Hematopoietic multipotent progenitor cell treated with erythropoietin and hydrocortisone succinate and interleukin-3 and kit ligand, for 4 days (in vitro differentiated cells): ENCODE measurements at places on chromosomes 3 and 15.
A peak's percentile ranks its signal among the peaks of the same experiment; 100 is the strongest.

DNA sequence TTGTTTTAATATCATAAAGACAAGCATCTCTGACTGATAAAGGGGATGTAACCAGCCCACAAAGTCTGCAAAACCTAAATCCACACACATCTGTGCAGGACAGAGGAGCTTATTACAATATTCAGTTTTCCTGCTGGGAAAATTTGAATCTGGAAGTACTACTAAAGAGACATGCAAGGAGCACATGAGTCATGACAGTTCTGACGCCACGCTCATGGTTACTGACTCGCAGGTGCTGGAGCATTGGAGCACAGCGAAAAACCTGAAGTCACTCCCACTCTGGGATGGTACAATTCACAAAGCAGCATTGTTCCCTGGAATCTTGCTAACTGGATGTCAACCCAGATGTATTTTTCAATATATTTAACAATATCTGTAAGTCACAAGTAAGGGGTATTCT lies 7.6 kb upstream of the ISL2 start:
- DNase-seq, result no peak

GRCh38 chr3:158820521-158820920 lies 18.7 kb downstream of the MFSD1 start:
- DNase-seq, result no peak

GRCh38 chr3:65497236-65497635 lies 541.5 kb downstream of the MAGI1 start:
- DNase-seq, result no peak

- peak; percentile 46 for DNase-seq
These were observed 177.5 kb upstream of the ICE2 start for GRCh38 chr15:60656481-60656880.

DNA sequence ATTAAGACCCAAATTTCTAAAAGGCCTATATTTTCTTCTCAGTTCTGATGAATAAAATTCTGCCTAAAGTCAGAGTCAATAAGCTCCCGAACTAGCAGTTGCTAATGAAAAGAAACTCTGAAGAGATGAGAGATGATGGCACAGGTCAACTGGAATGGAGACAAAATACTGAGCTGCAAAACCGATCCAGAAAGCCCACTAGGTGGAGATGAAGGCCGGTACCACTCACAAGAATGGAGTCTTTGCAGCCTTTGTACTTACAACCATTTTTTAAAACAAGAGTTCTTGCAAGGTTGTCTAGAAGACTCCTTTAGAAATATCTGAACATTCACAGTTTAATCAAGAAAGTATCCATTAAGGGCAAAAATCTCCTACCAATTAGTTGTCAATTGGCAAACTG lies 119.9 kb upstream of the TJP1 start:
- DNase-seq, result peak; percentile 9

DNA sequence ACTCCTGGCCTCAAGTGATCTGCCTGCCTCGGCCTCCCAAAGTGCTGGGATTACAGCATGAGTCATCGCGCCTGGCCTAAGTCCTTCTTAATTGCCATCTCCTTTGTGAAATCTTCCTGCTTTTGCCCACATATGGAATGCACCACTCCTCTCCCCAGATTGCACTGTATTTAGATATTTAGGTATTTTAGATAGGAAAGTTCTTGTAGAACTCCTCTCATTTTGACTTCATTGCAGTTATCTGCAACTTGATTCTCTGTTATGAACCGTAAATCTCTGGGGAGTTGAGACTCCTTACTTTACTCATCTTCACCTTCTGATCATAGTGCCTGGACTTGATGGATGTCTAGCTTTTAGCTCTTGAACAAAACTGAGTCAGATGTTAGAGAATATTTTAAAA lies 150.7 kb downstream of the AKAP13 start:
- no peak for DNase-seq

DNA sequence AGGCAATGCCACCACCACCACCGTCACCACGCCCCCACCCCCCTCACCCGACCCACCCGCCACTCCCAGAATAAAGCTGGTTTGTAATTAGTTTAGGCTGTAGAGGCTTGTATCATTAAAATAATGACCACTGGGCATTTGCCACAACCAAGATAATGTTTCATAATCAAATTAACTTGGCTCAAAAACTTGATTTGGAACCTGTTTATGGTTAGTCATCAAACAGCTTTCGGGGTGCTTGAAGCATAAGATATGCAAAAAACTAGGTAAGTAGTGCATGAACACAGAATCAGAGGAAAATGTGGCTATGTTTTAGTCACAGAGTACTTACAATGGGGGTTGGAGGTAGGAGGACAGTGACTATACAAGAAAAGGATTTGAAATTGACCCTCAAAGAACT lies 115.1 kb downstream of the FHIT start:
- DNase-seq, result no peak

- DNase-seq, result no peak
These were observed 51.7 kb downstream of the PLS1 start for GRCh38 chr3:142647856-142648255.

DNA sequence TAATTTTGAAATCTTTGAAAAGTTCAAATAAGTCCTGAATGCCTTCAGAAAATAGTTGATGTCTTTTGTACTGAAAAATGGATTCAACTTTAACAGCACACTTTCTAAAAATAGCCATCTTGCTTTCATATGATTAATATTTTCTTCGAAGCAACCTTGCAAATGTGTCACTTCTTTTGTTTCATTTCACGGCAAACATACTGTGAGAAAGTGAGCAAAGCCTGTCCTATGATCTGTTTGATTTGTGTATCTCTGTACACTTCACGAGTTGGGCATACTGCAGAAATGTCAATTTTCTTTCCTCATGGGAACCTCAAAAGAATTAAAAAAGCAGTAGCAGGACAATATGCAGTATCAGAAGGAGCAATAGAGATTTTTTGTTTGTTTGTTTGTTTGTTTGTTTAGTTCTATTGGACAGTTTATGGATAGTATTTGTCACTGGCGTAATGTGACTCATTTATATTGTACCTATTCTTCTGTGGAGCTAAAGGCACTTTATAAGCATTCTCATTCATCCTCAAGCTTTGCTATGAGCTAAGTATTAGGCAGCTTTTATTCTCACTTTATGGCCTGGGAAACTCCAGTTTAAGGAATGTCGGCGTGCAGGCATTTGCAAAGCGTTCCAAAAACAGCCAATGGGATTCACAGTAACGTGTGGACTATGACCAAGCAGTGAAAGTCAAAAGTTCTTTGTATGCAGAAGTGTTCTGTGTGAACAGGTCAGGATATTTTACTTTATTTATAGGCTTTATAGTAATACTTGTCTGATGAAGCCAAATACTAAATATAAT lies 572.0 kb downstream of the NAALADL2 start:
- no peak for DNase-seq

- no peak for DNase-seq
These were observed 93.4 kb downstream of the CCNL1 start for GRCh38 chr3:157066335-157067098.

DNA sequence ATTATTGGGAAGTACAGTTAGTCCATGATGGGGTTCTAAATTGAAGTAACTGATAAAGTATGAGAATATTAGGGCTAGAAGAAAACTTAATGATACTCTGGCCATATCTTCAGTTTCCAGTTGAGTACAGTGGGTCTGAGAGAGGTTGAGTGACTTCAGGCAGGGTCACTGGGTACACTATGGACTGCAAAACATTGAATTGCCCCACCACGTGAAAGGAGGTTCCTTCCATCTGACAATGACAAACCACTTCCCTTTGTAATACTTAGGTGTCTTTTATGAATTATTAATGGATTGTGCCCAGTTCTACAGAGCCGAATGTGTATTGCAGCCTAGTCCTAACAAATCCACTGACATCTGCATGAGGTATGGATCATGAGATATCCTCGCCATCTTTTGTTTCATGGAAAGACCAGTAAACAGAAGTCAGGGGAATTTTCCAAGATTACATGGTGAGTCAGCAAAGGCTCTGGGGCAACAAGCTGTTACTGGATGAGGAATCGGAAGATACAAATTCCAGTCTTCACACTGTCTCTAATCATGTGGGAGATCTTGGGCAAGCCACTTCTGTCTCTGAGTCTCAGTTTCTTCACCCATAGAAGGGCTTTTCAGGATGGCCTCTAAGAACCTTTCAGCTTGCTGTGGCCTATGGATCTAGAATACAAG lies 66.5 kb upstream of the BCL6 start:
- DNase-seq, result no peak

DNA sequence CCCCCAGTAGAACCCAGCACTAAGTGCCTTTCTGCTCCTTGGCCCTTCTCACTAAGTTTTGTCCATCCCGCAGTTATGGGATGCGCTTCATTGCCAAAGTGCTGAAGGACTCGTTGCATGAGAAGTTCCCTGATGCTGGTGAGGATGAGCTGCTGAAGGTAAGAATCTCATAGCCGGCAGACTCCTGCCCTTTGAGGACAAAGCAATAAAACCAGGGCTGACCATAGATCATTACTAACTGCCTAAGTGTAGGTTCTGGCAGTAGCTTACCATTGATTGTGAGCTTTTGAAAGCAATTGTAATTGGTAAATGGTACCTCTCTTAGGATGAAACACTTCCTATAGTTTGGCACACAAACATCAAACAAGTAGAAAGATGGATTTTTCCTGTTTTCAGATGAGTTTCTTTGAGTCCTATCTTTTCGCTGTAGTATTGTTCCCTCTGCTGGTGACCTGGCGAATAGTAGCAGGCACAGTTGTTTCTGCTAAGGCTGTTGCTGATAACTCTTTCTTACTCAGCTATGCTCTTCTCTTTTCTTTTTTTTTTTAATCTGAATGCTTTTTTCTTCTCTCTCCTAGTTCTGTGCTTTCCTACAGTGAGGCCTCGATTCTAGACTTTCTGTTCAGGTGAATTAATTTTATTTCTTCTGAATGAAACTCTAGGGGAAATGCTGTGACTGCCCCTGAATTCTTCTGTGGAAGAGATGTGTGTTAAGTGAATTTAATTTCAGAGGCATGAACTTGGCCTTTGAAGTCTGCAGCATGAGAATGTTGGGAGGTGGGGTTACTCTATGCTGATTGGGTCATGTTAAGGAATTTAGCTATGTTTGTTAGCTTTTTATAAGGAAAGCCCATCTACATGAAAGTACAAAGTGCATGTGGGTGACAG lies 47.4 kb upstream of the CRTC3 start:
- DNase-seq, result peak; percentile 81

- no peak for DNase-seq
These were observed 15.2 kb upstream of the AVEN start for GRCh38 chr15:34054081-34054707.

- no peak for DNase-seq
These were observed 5.7 kb upstream of the THBS1 start for GRCh38 chr15:39575180-39575579.

DNA sequence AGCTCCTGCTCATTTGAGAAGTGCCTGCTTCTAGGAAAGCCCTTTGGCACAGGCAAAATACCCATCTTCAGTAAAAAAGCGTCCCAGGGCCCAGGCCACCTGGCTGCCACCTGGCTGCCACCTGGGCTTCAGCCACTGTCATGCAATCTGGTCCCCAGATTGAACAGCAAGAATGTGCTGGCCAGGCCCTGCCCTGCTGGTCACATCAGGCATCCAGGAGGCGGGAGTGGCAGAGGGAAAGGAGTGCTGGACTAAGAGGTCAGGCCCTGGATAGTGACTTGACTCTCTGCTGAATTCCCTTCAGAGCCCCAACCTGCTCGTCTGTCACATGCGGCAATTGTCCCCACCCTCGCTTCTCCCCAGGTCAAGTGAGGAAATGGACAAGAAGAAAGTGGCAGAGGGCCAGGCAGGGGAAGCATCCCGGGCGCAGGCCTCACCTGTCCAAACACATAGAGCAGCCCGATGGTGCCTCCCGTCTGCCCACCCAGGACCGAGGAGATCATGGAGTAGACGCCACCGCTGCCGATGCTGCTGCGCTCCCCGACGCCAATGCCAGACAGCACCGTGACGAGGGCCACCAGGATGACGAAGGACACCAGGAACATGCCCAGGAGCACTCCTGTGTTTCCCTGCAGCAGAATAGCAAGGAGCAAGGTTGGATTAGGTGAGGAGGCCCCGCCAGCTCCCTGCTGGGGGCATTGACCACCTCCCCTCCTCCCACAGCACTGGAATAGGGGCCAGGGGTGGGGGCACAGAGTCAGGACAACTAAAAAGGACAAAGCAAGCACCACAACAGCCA lies 25.5 kb downstream of the SLC12A8 start:
- DNase-seq, result no peak

GRCh38 chr3:25911525-25912295 lies 121.8 kb downstream of the OXSM start:
- no peak for DNase-seq

DNA sequence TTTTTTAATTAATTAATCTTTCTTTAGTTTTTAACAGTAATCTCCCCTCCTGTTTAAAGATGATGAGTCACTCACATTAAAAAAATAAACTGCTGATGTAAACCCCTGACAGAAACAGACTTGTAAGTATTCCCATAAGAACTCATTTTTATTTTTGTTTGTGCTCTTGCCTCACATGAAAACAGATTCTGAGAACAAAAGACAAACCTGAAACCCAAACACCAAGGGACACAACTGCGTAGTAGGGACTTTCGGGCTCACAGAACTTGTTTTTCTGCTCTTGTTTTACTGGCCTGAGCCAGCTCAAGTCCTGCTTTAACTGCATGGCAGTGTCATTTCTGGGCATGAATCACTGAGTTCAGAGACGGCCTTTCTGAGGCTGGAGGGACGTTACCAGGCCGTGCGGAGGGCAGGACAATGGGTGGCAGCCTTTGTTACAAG lies 600.8 kb downstream of the FOXP1 start:
- peak; percentile 35 for DNase-seq

DNA sequence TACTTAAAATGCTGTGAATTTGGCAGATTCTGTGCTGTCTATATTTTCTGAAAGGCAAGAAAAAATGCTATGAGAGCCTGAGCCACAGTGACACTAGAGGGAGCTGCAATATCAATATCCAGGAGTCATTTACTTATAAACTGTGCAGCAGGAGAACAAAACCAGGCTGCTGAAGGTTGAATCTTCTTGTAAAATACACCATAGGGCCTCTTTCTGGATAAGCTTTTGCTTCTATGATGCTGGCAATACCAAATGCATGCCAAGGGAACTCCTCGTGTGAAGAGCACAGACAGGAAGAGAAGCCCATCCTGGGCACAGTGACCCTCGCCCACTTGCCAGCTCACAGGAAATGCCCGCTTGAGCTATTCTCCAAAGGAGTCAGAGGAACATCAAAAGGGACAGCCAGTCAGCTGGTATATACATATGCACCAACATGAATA lies 48.0 kb upstream of the TSPAN3 start:
- peak; percentile 84 for DNase-seq

- no peak for DNase-seq
These were observed 78.5 kb upstream of the AGBL1 start for GRCh38 chr15:86001200-86001599.

GRCh38 chr3:177345049-177345972 lies 148.0 kb upstream of the TBL1XR1 start:
- DNase-seq, result peak; percentile 96

GRCh38 chr15:57476533-57476975 lies 100.2 kb downstream of the CGNL1 start:
- no peak for DNase-seq

DNA sequence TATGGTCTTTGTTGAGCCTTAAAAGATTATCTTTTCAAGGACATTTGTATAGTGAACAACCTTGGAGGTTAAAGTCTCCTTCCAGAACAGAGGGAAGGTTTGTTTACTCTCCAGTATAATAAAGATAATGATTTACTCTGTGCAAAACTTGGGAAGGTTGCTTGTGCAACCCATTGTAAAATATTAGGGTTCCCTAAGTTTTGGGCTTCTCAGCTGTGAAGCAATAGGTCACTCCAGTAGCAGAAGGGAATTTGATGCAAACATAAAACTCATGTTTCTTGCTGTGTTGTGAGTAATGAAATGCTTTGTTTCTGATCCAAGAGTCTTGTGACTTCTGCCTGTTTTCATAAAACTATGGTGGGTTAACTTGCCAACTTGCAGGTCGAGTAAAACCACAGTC lies 177.5 kb downstream of the SUCNR1 start:
- DNase-seq, result no peak

GRCh38 chr3:23592961-23593931 lies 212.5 kb upstream of the UBE2E1 start:
- no peak for DNase-seq
